Fibroblast of the conjunctiva (primary cell): ENCODE measurements at places on chromosomes 7 and 10.
A peak's percentile ranks its signal among the peaks of the same experiment; 100 is the strongest.

DNA sequence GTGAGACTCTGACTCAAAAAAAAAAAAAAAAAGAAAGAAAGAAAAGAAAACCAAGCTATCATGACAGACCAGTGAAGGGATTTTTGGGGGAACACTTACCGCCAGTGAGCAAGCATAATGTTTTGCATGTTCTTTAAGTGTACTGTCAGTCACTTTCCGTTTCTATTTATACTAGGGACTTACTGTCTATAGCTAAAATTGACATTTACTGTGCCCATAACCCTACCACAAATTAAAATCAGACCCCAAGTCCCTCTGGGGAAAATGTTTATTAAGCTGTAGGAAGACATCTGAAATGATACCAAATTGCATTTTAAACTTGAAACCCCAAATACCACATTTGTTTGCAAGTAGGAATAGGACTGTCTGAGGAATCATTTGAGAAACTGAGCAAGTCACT, 252.8 kb downstream of the TRIL start:
- no peak for DNase-seq

GRCh38 chr10:26711324-26711723, 13.8 kb downstream of the PDSS1 start:
- DNase-seq, result no peak

DNA sequence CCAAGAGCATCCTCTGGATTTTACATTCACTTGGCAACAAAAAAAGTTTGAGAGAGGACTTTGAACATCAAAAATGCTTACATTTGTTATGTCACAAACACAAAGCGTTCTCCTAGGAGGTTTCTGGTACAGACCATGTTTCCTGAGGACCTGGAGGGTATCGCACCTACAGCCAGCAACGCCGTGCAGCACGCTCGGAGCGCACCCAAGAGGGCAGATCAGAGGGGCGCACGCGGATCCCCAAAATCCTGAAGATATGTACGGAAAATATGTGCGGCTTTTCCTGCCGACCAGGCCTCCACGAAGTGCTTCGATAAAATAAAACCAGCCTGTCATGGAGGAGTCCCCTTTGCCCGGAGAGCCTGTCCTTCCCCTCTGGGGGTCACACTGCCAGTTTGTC, 454.9 kb downstream of the DNAJB6 start:
- DNase-seq, result no peak

GRCh38 chr7:80659120-80660055, 20.9 kb downstream of the CD36 start:
- peak; percentile 33 for DNase-seq
